Left lung (tissue), 14 donors: ENCODE measurements at places on chromosomes 3 and 15. TPM values are rescaled to one million over a fixed set of nuclear protein-coding genes. Genes with fewer than 3 reads are reported as not detected.

Gene LRRC34
- 14.5 TPM for polyA plus RNA-seq

Gene ATP8B4
- 2.8 TPM for polyA plus RNA-seq

Gene ACKR4
- 2.0 TPM for polyA plus RNA-seq

Gene GOLGA8K
- 4.5 TPM for polyA plus RNA-seq

GRCh38 chr3:9078561-9079240, 115.4 kb upstream of the RAD18 start:
- no peak for DNase-seq

DNA sequence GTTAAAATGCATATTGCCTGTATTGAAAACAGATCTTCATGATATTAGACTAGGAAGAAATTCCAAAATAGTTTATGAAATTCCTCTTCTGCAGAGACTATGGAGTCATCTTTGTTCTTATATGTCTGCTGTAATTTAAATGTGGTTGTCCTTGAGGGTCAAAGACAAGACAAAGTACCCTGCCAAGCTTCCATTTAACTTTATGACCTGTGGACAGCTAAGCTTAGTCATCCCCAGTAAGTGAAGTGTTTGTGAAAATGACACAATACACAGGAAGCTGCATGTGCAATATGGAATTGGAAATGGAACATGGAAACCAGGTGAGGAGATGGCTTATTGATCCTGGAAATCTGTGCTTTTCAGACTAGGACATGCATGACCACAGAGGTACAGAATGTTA, 68.5 kb upstream of the GBE1 start:
- no peak for DNase-seq

- DNase-seq, result peak; percentile 26
Observed at GRCh38 chr3:18559331-18559842, 134.2 kb upstream of the SATB1 start.

GRCh38 chr3:148751461-148751860, 53.8 kb downstream of the AGTR1 start:
- DNase-seq, result no peak

- no peak for DNase-seq
Observed at GRCh38 chr3:180311242-180311641, 274.5 kb upstream of the PEX5L start.

DNA sequence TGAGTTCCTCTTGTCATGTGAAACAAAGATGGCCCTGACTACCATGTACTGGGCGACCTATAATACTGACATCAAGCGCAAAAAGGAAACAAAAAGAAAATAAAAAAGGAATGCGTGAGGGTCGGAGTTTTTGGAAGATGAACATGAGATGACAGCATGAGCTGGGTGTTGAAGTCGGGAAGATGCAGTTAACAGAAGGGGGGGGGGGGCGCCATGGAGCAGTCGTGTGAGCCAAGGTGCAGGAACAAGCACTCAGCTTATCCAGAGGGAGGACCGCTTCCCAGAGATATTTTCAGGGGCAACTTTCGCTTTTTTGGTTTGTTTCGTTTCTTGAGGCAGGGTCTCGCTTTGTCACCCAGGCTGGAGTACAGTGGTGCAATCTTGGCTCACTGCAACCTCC, 110.2 kb downstream of the RORA start:
- DNase-seq, result no peak

DNA sequence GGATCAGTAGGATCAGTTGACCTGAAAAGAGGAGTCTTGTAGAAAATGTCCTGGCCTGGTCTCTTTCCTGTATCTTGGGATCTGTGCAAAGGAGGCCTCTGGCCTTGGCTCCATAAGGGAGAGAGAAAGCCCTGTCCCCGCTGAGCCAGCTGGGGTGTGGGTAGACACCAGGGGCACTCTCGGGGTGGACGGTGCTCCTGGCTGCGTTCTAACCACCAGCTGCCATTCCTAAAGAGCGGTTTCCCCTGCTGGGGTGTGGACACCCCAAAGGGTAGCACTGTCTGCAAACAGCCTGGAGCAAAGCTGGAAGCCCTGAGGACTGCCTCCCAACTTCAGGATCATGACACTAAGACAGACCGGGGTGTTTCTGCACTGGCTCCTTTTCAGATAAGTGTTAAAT, 23.5 kb downstream of the SYNM start:
- DNase-seq, result no peak
